CD4-positive, alpha-beta T cell treated with Interferon alpha-2 for 1 hour (primary cell): ENCODE measurements at places on chromosomes 2 and 18.

GRCh38 chr2:16049406-16049805 lies 109.1 kb downstream of the MYCN start:
- DNase-seq: no peak

DNA sequence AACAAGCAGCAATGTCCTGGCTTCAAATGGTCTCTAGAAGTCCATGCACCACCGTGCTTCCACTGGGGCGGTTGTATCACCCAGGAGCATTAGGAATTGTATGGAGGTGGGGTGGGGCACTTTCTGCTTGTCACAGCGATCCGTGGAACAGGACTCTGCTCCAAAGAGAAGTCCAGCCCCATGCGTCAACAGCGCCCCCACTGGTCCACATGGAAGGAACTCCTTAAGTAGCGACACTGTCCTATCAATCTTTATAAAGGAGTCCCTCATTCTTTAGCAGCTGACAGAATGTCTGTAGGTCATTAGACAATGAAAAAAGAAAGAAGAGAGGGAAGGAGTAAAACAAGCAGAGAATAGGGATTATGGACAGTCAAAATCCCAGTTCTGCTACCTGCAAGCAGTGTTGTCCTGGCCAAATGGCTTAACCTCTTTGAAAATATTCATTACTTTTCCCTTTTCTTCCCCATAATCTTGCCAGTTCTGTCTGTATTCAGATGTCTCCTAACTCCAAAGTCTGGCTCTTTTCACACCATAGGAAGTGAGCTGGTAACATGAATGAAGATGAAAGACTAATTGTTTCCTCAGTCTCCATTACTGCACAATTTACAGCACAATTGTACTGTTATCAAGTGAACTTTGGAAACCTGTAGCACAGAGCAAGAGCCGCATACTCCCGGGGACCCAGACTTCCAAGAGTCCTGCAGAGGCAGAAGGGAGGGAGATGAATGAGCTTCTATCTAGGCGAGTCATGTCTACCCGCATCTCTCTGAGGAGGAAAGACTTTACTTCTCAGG lies 9.9 kb downstream of the NFE2L2 start:
- DNase-seq: no peak

DNA sequence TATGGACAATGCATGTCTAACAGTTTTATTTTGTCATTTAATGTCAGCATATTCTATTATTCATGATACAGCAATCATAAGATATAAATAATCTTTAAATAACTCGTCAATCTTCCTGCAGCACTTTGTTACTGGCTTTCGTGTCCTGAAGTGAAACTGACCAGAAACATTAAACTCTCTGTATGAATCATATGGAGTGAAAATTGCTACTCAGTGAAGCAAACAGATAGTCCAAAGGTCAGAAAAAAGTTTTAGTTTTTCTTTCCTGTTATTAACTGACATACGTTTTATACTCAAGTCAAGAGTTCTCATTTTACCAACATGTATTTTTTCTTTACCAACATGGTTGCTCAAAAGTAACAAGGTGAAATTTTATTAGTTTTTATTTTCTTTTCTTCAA lies 106.8 kb upstream of the GALNT5 start:
- DNase-seq: no peak

GRCh38 chr18:255171-255570 lies 12.7 kb downstream of the THOC1 start:
- no peak for DNase-seq

GRCh38 chr2:114040826-114041225 lies 150.9 kb downstream of the ACTR3 start:
- DNase-seq: no peak

DNA sequence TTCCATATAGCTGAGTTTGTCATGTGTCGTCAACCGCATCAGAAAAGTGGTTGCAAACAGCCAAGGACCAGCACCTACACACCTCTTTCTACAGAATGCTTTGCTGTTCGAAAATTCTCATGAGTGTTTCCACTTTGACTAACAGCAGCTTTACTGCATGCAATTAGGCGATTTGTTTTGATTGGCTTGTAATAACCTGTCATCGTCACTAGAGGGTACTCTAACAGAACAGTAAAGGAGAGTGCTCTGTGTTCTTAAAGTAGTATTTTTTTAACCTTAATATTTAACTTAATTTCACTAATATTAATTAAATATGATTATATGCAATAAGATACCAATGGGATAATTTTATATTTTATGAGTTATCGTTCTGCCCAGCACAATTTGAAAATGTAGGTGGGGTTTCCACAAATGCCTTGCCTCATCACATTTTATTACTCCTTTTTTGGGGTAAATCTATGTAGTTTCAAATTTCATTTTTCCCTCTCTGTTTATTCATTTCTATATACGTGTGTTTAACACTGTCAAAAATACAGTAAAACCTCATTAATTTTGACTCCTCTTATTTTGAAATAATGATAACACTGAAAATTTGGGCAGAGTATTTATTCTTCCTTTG lies 502.2 kb downstream of the NRXN1 start:
- DNase-seq: no peak

GRCh38 chr2:53786352-53786704 lies 425 bp downstream of the ASB3 start:
- DNase-seq: peak; percentile 41
